Omental fat pad (tissue), 4 donors: ENCODE measurements at places on chromosomes 5 and 9.

DNA sequence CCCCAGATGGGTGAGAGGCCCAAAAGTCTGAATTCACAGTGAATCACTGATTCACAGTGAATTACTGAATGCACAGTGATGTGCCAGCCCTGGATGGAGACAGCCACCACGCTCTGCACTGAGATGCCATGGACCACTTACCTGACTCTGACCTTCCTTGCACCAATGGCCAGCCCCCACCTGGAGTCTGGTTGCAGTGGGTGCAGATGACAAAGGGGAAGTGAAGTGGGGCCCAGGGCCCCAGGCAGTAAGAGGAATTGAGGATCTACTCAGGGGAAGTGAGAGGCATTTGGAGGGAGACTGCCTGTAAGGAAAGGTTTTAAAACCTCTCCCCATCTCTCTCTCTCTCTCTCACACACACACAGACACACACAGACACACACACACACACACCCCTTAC lies 412.1 kb downstream of the CYLC2 start:
- no peak for DNase-seq

DNA sequence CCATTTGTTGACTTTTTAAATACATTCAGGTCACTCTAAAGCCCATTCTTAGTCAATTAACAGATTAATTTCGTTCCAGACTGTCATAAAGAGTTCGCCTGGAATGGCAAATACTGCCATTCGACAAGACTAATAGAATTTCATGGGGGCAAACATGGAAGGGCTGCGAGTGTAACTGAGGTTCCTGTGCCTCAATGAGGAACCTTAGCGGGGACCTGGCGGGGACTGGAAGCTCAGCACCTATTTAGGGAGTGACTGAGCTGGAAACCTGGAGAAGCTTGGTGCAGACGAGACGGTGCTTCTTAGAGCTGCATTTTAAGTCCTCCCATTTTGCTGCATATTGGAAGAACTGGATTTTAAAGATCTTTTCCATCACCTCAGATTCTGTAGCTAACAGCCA lies 3.4 kb downstream of the VCAN start:
- no peak for DNase-seq

DNA sequence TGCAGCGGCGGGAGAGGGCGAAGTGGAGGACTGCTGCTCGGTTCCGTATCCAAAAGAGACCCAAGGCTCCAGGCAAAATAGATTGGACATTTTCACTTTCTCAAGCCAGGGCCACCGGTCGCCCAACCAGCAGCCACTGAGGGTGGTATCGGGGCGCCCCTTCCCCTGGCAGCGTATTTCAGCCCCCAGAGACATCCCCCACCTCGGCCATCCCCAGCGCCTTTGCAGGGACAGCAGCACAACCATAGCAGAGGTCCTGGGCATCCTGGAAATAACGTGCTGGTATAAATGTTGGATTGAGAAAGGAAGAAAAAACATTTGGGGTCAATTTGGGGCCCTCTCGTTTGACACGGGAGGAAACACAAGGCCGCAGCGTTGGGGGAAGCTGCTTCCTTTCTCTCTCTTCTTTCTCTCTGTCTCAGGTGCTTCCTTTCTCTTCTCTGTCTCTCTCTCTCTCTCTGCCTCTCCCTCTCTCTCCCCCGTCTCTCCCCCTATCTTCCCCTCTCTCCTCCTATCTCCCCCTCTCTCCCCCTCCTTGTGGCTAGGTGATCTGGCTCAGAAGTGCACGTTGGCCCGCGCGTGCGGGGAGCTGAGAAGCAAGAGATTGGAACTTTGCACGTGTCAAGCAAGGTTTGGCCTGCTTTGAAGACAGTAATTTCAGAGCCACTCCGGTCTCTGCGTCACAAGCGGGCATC lies 624 bp upstream of the RETREG1 start:
- no peak for DNase-seq

DNA sequence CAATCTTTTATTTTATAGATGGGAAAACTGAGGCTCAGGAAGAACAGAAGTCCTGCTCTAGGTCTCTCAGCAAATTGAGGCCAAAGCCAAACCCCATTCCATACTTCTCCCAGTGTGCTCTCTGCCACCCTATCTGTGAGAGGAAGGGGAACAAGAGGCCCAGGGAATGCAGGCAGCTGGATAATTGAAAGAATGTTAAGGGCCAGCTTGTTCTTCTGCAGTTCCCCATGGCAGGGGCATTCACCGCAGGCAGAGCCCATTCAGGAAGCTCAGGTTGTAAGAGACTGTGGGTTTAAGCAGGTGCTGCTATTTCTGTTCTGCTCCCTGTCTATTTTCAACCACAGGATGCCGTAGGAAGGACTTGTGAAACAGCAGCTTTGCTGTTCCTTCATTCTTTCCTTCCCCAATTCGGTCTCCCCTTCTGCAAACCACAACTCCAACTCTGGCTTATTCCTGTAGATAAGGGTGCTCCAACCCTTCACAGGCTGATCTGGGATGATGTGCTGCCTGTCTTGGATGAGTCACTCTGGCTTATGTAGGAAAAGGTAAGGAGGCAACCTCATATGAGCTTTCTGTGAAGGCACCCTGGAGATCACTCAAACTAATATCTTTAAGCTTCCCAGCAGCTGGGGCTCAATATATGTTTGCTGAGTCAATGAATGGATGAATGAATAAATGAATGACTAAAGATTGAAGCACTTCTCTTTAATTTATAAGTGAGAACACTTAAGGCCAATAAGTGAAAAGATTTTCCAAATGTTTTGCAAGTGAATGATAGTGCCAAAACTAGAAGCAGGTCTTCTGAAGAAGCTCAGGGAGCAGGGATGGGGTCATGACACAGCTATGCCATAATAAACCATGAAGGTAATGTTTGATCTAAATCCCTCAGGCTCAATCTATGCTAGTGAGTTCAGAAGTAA lies 377.6 kb downstream of the BRINP1 start:
- no peak for DNase-seq

DNA sequence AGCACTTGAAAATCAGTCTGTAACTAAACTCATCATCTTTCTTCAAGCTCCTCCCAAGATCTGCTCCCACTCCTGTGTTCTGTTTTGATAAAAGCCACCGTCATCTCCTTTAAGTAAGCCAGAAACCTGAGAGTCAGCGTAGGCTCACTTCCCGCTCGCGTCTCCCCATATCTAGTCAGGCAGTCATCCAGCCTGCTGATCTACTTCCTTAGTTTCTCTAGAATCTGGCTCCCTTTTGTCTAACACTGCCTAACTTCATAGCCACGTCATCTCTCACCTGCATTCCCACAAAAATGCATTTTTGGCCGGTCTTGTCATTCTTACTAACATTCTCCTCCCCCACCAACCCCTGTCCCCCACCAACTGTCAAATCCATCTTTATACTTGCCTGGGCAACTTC lies 3.0 kb upstream of the TJP2 start:
- DNase-seq: no peak

DNA sequence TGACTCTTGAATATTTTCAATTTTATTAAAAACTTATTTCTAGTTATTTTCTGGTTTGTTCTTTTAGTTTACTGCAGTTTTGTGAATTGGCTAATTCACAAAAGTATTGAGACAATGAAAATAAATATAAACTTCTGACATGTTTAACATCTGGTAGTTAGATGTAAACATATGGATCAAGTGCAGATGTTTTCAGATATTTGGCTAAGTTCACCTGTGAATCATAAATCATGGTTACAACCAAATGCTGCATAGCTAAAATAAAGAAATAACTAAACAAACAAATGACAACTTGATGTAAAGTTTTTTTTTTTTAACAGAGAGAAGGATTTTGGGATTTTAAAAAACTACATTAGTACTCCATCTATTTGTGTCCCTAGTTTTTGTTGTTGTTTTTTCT lies 484.6 kb downstream of the SLCO4C1 start:
- no peak for DNase-seq

- no peak for DNase-seq
Observed at GRCh38 chr5:174655351-174655750, 69.0 kb upstream of the MSX2 start.

- no peak for DNase-seq
Observed at GRCh38 chr9:118529210-118529609, 825.0 kb downstream of the TLR4 start.

- DNase-seq: no peak
Observed at GRCh38 chr9:99690573-99690972, 131.1 kb upstream of the NR4A3 start.
